Osteocyte (in vitro differentiated cells): ENCODE measurements at places on chromosomes 3 and 15.
A peak's percentile ranks its signal among the peaks of the same experiment; 100 is the strongest.

GRCh38 chr3:60344340-60344739, 906.9 kb downstream of the FHIT start:
- no peak overlapping the region for H3K4me3 ChIP-seq
- H3K27ac ChIP-seq = no peak overlapping the region
- peaks cover 3% of the 10 kb centered on the region for H3K27me3 ChIP-seq
- H3K4me1 ChIP-seq = no peaks in the 10 kb centered on the region
- H3K36me3 ChIP-seq = no peaks in the 10 kb centered on the region

DNA sequence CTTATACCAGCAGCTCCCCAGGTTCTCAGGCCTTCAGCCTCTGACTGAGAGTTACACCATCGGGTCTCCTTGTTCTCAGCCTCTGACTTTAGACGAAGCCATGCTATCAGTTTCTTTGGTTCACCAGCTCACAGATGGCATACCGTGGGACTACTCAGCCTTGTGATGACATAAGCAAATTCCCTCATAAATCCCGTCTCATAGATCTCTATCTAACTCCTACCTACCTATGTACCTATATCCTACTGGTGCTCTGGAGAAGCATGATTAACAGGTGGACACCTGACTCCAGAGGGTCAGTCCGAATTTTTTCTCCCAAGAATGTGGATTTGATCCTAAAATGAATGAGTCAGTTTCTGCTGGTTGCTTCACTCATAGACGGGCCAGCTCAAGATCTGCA, 59.1 kb upstream of the CDV3 start:
- DNase-seq = no peak
- no peaks in the 10 kb centered on the region for H3K4me1 ChIP-seq
- H3K4me3 ChIP-seq = no peak overlapping the region
- no peak overlapping the region for H3K27ac ChIP-seq
- H3K27me3 ChIP-seq = no peaks in the 10 kb centered on the region

DNA sequence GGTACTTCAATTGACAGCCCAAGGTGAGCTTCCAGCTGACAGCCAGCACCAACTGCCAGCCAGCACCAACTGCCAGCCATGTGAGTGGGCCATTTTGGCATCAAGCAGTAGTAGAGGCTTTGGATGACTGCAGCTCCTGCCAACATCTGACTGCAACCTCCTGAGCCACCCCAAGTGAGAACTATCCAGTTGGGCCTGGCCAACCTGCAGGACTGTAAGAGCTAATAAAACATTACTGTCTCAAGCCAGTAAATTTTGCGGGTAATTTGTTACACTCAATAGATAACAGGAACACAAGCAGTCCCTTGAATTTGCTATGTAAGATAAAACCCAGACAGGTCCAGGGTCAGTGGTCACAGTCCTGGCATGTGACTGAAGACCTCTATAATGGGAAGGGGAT, 29.7 kb downstream of the EPHB1 start:
- no peaks in the 10 kb centered on the region for H3K36me3 ChIP-seq
- DNase-seq = no peak
- no peak overlapping the region for H3K4me3 ChIP-seq
- H3K27me3 ChIP-seq = no peaks in the 10 kb centered on the region
- no peak overlapping the region for H3K27ac ChIP-seq
- H3K4me1 ChIP-seq = no peaks in the 10 kb centered on the region

GRCh38 chr15:75672646-75673425, 25.1 kb downstream of the SNX33 start:
- peak overlapping the region; percentile 18 for H3K4me3 ChIP-seq
- H3K4me1 ChIP-seq = peaks cover 44% of the 10 kb centered on the region
- H3K27ac ChIP-seq = peak overlapping the region; percentile 83

GRCh38 chr3:61847784-61848462, 286.6 kb downstream of the PTPRG start:
- H3K4me1 ChIP-seq = peaks cover 49% of the 10 kb centered on the region
- H3K4me3 ChIP-seq = no peak overlapping the region
- no peak overlapping the region for H3K27ac ChIP-seq
- no peak for DNase-seq

GRCh38 chr3:183984749-183985729, 32.6 kb downstream of the ABCC5 start:
- no peaks in the 10 kb centered on the region for H3K27me3 ChIP-seq
- H3K36me3 ChIP-seq = peaks cover 59% of the 10 kb centered on the region
- DNase-seq = no peak
- H3K4me3 ChIP-seq = no peak overlapping the region

- peak; percentile 59 for DNase-seq
- H3K27me3 ChIP-seq = no peaks in the 10 kb centered on the region
- H3K4me3 ChIP-seq = no peak overlapping the region
- no peaks in the 10 kb centered on the region for H3K36me3 ChIP-seq
- H3K4me1 ChIP-seq = peaks cover 13% of the 10 kb centered on the region
Measured at GRCh38 chr15:28953573-28954195, 67.9 kb downstream of the APBA2 start.

GRCh38 chr3:188772886-188773285, 398.9 kb upstream of the TPRG1 start:
- peaks cover 25% of the 10 kb centered on the region for H3K4me1 ChIP-seq
- H3K4me3 ChIP-seq = no peak overlapping the region
- no peaks in the 10 kb centered on the region for H3K36me3 ChIP-seq
- peak overlapping the region; percentile 47 for H3K27ac ChIP-seq
- no peak for DNase-seq

GRCh38 chr3:120139140-120139539, 44.9 kb upstream of the GSK3B start:
- no peak overlapping the region for H3K4me3 ChIP-seq
- no peak for DNase-seq
- H3K27ac ChIP-seq = no peak overlapping the region
- no peaks in the 10 kb centered on the region for H3K36me3 ChIP-seq
- H3K4me1 ChIP-seq = peaks cover 27% of the 10 kb centered on the region

DNA sequence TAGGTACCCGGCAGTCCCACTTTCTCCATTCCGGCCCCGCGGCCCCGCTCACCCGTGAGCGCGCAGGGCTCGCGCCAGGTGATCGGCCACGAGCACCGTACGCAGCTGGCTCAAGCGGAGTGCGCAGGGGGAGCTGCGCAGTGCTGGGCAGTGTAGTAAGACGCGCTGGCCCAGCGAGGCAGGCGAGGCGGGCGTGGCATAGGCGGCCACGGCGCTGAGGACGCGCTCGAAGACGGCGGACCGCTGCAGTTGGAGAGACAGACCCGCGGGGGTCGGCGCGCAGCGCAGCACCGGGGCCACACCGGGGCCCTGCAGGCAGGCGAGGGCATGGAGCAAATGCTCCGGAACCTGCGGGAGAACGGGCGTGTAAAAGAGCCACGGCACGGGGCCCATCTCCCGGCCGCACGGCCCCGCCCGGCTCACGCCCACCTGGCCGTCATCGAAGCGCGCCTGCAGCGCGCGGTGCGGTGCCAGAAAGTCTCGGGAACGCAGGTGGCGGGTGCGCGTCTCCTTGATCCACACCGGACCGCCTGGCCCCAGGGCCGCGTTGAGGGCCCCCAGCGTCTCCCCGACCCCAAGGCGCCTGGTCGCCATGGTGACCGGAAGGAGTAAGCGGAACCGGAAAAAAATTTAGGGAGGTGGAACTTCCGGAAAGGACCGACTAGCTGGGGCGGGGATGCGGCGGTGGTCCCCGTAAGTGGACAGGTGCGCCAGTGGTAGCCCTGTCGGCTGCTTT, at the start of gene DALRD3:
DALRD3 (minus strand) TSS at position 610 of the 736 bp plus-strand sequence; CDS start at position 594, 16 bp downstream.
- H3K36me3 ChIP-seq = peaks cover 18% of the 10 kb centered on the region
- H3K27me3 ChIP-seq = no peaks in the 10 kb centered on the region
- H3K27ac ChIP-seq = peak within 1 kb of the TSS; percentile 88
- H3K4me3 ChIP-seq = peak within 1 kb of the TSS; percentile 90
- H3K4me1 ChIP-seq = peaks cover 37% of the 10 kb centered on the region

- no peak for DNase-seq
- H3K4me3 ChIP-seq = no peak overlapping the region
- H3K4me1 ChIP-seq = peaks cover 18% of the 10 kb centered on the region
- H3K36me3 ChIP-seq = no peaks in the 10 kb centered on the region
Measured at GRCh38 chr15:57496594-57496945, 95.1 kb upstream of the MYZAP start.

GRCh38 chr15:78684657-78685056, 43.6 kb upstream of the CHRNB4 start:
- no peak overlapping the region for H3K27ac ChIP-seq
- H3K4me3 ChIP-seq = no peak overlapping the region
- DNase-seq = no peak
- no peaks in the 10 kb centered on the region for H3K36me3 ChIP-seq
- H3K27me3 ChIP-seq = peaks cover 35% of the 10 kb centered on the region

DNA sequence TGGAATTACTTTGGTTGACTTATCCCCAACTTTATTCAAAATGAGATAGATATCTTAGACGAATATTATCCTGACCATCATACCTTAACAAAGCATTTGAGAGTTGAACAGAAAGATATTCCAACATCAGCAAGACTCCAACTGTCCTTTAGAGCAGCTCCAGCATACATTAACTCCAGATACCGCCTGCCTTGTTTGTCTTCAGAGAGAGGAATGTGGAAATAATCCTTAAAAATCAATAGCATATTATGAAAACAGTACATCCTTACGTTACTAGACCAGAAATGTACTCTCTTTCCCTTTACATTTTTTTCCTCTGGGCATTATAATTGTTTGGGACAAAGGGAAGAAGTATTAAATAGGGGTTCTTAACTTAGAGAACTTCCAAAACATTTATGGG, 1.7 kb downstream of the ANKUB1 start:
- peaks cover 2% of the 10 kb centered on the region for H3K27me3 ChIP-seq
- H3K4me1 ChIP-seq = peaks cover 19% of the 10 kb centered on the region
- no peak overlapping the region for H3K4me3 ChIP-seq
- no peak for DNase-seq
- H3K36me3 ChIP-seq = no peaks in the 10 kb centered on the region

- H3K27me3 ChIP-seq = no peaks in the 10 kb centered on the region
- no peak overlapping the region for H3K4me3 ChIP-seq
- H3K36me3 ChIP-seq = no peaks in the 10 kb centered on the region
- no peak for DNase-seq
Measured at GRCh38 chr3:56369914-56370313, 98.4 kb downstream of the ERC2 start.

- H3K4me3 ChIP-seq = no peak overlapping the region
- DNase-seq = no peak
- peaks cover 33% of the 10 kb centered on the region for H3K4me1 ChIP-seq
- no peaks in the 10 kb centered on the region for H3K27me3 ChIP-seq
Measured at GRCh38 chr3:169390741-169391305, 272.7 kb downstream of the MECOM start.

DNA sequence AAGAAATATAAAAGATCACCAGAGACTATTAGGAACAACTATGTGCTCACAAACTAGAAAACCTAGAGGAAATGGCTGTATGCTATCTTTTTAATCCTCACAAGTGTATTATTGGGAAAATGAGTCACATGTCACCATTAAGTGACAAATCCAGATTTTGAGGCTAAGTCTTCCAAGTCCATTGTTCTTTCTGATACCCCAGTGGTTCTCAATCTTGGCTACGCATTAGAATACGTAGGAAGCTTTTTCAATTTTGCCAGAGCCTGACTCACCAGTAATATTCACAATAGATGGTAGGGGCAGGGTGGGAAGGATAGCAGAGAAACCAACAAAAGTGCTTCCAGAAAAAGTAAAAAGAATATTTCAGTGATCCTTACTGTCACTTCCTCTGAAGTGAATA, 117.0 kb downstream of the FILIP1L start:
- H3K27me3 ChIP-seq = no peaks in the 10 kb centered on the region
- no peaks in the 10 kb centered on the region for H3K4me1 ChIP-seq
- no peak for DNase-seq
- peaks cover 5% of the 10 kb centered on the region for H3K36me3 ChIP-seq
- no peak overlapping the region for H3K4me3 ChIP-seq
- H3K27ac ChIP-seq = no peak overlapping the region

GRCh38 chr3:42159706-42160472, 68.7 kb downstream of the TRAK1 start:
- H3K4me1 ChIP-seq = peaks cover 33% of the 10 kb centered on the region
- H3K4me3 ChIP-seq = peak overlapping the region; percentile 30
- DNase-seq = no peak
- no peaks in the 10 kb centered on the region for H3K36me3 ChIP-seq
- H3K27me3 ChIP-seq = no peaks in the 10 kb centered on the region

DNA sequence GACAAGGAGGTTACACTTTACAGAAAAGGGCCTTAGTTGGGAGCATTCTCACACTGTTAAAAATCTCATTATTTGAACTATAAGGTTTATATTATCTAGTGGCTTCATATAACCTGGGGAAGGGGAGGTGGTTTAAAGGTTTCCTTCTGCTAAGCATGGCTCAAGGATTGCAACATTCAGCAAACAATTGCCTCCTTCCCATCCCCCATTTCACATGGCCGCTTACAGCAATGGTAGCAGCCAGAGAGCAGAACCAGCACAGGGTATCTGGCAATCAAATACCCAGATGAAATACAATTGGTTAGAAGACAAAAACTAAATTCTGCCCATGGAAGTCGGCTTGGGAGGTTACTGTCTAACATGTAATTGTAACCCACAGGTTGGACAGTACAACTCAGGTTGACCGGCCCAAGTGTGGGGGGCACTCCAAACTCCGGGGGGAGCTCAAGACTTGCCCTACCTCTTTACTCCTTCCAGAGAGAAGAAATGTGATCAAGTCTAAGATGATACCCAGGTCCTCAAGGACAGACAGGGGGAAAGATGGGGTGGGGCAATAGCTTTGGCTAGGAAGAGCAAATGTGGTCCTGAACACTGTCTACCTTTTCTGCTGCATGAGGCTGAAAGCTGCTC, 15.5 kb downstream of the ETV5 start:
- no peak for DNase-seq
- no peak overlapping the region for H3K27ac ChIP-seq
- peaks cover 34% of the 10 kb centered on the region for H3K4me1 ChIP-seq
- no peak overlapping the region for H3K4me3 ChIP-seq

DNA sequence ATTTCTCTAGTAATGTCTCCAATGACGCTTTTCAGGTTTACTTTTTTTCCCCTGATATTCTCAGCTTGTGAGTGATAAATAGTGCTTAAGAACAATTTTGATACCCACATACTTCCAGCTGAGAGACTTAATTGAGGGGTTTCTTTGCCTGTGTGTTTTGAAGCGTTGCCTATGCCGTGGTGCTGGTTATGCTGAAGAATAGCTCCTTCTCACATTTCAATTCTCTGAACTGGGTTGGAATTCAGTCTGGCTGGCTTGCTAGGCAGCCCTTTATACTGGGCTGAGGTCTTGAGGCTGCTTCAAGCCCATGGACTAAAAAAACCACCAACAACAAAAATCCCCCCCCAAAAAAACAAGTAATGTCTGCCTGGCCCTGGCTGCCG, 87.4 kb downstream of the CHST2 start:
- peak overlapping the region; percentile 54 for H3K27ac ChIP-seq
- no peak overlapping the region for H3K4me3 ChIP-seq
- peaks cover 13% of the 10 kb centered on the region for H3K4me1 ChIP-seq
- DNase-seq = no peak
- no peaks in the 10 kb centered on the region for H3K27me3 ChIP-seq
- H3K36me3 ChIP-seq = no peaks in the 10 kb centered on the region
